ENCODE measurements at places on chromosomes 7 and 10.

DNA sequence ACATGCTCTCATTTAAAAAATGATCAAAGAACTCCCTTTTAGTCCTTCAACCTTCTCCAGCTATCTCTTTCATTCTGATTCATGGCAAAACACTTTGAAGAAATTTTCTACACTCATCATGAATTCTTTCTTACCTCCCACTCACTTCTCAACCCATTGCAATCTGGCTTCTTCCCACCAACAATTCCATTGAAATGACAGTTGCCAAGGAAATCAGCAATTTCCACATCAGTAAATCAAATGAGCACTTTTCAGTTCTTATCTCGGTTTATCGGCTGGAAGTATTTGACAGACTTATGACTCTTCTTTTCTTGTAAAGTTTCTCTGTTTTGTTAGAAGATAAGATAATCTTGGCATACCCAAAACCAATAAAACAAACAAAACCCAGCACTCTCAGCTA lies 99.1 kb upstream of the CACNA2D1 start:
- no peak for DNase-seq

GRCh38 chr10:44859546-44860285 lies 51.4 kb upstream of the TMEM72 start:
- no peak for DNase-seq

DNA sequence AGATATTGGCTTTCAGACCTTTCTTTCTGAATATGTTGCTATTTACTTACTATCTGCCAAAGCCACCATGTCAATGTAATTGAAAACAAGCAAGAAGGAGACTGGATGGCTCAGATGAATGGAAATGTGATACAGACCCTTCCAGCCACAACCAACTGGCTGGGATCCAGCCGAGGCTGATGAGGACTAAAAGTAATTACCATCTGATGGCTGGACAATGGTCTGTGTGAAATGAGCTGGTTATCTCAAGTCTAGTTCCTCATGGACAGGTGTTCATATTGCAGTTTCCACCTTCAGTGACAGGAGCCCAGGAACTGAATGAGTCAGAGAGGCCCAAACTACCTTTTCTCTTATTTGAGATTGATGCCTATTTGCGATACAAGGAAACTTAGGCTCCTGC lies 267.5 kb downstream of the GATA3 start:
- DNase-seq, result no peak

DNA sequence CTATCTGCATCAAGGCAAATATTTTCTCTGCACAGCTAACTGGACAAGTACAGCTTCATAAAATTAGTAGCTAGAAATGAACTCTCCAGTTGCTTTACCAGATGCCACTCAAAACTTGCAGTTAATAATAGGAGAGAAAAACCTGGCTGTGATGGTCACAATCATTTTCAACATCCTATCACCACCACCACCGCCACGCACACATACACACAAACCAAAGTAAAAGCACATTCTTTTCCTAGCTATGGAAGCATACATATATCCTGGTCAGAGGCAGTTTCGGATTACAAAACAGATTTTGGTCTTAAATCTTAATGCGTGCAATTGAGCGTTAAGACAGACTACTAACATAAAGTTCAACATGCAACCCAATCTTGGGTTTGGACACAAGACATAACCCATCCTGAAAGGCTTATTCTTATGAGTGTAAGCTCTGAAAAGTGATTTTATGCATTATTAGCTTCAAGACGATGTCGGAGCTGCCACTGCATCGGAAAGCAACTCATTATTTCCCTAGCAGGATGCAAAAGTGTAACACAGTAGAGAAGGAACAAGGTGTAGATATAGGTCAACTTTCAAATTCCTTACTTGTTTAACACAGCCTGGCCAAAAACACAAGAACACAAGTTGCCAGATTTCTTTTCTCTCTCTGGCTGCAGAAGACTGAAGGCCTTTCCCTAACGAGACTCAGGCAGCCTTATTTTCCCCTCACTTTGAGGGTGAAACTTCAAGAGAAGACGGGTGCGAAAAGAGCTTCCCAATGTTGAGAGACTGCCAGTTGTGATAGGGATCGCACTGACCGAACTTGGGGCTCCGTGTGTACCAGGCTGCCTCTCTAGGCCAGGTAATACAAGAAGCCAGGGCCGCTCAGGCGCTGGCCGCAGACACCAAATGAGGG lies 1.2 kb downstream of the CACUL1 start:
- no peak for DNase-seq

DNA sequence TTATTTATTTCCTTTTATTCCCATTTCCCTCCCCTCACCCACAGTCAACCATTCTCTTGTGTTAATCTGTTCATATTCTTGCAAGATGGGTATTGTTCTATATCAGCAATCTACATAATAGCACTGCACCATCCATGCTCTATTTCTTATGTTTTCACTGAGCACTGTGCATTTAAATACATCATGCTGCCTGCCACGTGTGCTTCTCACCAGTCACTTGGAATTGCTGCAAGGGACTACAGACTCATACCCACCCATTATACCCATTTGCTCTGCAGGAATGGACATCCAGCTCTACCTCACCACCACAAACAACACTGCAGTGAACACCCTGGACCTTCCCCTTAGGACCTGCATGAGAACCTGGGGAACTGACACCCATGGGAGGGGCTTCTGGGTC lies 20.8 kb downstream of the DLG5 start:
- no peak for DNase-seq

DNA sequence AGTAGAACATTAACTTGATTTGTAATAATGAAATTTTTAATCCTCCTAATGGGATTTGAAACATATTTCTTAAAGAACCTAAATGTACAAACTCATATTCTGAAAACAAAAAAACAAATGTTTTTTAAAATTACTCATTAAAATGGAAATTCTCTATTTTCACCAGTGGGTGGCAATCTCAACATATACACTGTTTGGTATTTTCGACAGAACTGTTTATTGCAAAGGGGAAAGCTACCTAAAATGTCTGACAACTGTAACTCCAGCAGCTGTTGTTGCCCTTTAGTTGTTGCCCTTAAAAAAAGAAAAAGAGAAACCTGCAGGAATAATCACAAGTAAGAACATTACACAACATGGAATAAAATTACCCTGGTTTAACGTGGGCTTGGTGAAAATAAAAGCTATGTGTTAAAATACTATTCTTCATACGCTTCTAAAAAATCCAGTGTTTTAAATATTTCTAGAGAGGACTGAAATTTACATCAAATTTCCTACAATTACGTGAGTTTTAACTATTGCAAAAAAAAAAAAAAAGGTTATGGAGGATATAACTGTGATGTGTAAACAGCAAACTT lies 54.5 kb downstream of the COL1A2 start:
- no peak for DNase-seq
